ENCODE measurements at places on chromosomes 11 and 22.

- no peak for DNase-seq
Measured at GRCh38 chr11:19326499-19326898, 85.8 kb upstream of the E2F8 start.

GRCh38 chr11:23711981-23712380, 784.9 kb upstream of the LUZP2 start:
- DNase-seq = no peak

DNA sequence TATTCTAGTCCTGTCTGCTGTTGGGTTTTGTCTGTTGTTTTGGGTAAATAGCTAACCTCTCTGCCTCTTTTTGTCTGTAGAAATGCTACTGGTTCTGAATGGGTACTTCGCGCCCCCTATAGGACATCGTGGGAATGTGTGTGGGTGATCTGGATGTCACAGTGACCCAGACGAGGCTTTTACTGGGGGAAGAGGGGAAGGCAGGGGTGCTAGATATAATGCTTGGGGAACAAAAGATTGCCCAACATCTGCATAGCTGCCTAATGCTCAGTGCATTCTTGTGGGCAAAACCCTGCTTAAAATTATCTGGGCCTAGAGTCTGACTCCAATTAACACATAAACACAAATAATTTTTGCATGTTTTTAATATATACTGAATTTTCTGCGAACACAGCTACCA, 57.7 kb downstream of the BMAL1 start:
- DNase-seq = no peak

GRCh38 chr22:42174062-42174461, 43.5 kb upstream of the CYP2D6 start:
- no peak for DNase-seq

DNA sequence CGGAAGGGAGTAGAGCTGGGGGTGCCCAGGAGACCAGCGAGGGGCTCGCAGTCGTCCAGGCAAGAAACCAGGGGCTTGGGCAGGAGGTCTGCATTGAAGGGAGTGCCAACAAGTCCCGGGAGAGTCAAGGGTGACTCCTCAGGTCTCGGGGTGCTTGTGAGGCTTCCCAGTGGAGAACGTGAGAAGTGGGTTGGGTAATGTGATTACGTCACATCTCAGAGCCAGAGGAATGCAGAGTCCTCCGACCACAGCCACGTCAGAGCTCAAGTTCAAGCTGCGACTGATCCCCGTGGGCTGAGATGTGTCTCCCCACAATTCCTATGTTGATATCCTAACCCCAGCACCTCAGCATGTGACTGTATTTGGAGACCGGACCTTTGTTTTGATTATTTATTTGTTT, 89.7 kb upstream of the SHANK2 start:
- DNase-seq = no peak

GRCh38 chr11:64633555-64634159, 42.6 kb downstream of the SLC22A12 start:
- DNase-seq = no peak

DNA sequence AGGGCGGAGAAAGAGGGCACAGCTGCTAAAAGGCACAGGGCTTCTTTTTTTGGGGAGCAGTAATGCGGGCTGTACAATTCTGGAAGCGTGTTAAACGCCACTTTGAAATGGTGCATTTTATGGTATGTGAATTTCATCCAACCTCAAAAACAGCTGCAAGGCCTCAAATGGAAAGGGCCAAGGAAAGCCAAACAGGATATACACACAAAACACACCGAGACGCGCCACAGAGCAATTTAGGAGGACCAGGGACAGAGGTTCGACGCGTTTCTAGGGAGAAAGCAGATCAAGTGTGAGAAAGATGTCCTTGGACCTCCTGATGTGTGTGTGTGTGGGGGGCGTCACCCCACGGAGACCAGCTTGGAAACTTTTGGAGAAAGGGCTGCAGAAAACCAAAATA, 31.1 kb downstream of the TSPAN4 start:
- no peak for DNase-seq

- DNase-seq = no peak
Measured at GRCh38 chr22:40258501-40258915, 80.8 kb downstream of the TNRC6B start.

DNA sequence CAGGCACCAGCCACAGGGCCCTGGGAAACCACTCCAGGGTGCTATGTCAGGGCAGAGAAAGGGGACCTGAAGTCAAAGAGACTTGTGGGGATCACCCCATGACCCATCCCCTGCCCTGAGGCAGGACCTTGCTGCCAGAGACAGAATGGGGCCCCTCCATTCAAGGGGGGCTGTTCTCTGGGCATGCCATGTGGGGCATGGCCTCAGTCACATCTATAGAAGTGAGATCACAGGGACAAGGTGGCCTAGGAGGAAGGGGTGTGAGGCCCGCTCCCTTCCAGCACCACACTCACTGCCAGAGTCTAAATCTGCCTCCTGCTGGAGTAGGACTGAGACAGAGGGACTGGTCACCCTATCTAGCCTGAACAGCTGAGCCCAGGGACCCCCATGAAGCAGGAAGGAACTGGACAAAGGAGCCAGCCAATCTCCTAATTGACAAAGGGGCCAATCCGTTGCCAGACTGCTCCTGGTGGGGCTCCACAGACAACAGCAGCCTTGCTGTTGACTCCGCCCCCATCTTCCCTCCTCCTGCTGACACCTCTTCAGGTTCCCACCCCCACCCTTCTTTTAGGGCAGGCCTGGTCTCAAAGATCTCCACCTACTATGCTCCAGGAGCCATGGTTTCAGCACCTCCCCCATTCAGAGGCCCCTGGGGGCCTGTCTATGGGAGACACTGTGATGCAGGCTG, 26.0 kb downstream of the NEAT1 start:
- DNase-seq = no peak

- DNase-seq = no peak
Measured at GRCh38 chr11:28123151-28123581, 15.0 kb downstream of the METTL15 start.

DNA sequence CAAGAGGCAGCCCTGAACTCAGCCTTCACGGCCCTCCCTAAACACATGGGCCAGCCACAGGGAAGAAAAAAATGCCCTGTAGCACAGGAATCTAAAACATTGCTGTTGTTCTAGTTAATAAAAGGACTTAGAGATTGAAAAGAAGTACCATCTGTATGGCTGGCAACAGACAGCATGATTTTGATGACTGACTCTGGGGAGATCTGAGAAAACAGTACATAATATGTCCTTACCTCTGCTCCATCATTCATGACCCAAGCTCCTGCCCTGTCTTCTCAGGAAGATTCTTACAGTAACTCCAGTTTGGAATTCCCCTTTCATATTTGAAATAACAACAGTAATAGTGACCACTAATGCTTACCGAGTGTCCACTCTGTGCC, 244.2 kb downstream of the ETS1 start:
- no peak for DNase-seq

- DNase-seq = no peak
Measured at GRCh38 chr11:20459865-20460264, 72.3 kb downstream of the PRMT3 start.

GRCh38 chr22:35604621-35605368, 12.3 kb downstream of the MB start:
- DNase-seq = no peak

DNA sequence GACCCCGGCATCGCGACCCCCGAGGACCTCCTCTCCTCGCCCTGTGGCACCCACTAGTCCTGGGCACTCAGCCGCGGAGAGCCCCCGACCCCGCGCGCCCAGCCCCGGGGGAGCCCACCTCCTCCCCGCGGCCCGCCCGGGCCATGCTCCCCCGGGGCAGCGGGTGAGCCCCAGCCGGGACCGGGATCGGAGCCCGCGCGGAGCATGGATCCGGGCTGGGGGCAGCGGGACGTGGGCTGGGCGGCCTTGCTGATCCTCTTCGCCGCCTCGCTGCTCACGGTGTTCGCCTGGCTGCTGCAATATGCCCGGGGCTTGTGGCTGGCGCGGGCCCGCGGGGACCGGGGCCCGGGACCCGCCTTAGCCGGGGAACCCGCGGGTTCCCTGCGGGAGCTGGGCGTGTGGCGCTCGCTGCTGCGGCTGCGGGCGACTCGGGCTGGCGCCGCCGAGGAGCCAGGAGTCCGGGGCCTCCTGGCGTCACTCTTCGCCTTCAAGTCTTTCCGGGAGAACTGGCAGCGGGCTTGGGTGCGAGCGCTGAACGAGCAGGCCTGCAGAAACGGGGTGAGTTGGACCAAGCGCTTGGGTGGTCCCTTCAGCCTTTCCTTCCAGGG, 498 bp downstream of the C2CD2L start:
- DNase-seq = no peak

- DNase-seq = no peak
Measured at GRCh38 chr22:48827268-48827846, 1000.3 kb downstream of the BRD1 start.

DNA sequence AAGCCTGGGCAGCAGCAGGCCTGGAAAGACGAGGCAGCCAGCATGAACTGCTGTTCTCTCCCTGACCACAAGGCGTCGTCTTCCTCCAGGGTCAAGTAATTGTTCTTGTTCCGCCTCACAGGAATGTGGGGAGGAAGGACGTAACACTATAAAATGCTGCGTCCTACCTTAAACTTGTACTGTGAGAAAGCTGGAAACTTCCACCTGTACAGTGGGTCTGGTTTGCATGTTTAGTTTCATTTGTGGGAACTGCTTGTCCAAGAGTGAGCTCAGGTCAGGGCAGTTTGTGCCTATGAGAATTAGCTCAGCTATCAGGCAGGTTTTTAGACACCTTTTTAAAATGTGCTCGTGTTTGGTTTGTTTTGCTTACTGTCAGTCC, 55.2 kb downstream of the PANX1 start:
- no peak for DNase-seq

DNA sequence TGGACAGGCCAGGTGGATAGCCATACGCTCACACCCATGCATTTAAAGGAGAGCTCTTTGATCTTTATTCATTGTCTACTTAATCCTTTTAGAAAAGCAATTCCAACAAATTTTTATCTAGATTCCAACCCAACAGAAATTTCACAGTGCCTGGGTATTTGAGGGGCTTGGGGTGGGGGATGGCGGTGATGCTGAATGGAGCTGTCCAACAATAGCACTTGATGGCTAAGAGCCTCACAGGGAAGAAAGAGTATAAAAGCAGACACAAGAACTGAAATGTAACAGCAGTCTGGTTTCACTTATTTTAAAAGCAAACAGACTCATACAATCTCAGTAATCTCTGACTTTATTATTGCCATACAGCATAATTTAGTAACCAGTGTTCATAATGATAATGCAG, 101.8 kb upstream of the SORL1-AS1 start:
- no peak for DNase-seq

DNA sequence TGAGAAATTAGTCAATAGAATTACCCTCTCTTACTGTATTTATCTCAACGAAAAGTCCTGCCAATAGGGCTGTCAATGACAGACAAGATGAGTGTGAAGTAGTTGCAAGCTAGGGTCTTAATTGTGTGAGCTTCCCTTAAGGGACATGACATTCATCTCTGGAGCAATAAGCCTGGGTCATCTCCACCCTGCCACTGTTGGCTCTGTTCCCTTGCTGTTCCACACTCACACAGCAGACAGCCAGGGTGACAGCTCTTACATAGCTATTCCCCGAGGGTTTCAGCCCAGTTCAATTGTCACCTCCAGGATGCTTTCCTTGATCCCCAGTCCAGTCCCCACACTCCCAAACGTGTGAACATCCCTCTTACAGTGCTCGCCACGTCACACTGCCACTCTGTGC, 215.0 kb downstream of the NXPE2 start:
- no peak for DNase-seq

DNA sequence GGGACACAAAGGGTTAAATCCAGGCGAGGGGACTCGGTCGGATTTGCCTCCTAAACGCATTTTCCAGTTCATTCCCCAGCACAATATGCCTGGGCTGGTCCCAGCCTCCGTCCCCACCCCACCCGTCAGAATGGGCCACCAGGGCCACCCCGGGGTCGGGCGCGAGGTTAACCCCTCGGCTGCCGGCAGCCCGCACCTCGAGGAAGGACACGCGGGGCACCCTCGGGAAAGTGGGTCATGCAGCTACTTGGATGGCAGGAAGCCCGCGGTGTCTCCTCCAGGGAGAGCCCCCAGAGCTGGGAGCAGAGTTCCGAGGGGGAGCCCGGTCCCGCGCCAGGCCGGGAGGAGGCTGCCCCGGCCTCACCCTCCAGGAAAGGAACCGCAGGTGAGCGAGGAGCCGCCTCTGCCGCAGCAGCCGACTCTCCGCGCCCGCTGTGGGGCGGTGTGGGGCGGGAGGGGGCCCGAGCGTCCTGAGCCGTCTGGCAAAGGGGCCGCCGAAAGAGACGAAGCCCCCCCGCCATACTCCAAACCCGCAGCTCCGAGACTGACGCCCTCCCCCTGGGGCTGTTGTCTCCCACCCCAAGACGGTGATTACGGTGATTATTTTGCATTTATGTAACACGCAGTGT, 1.4 kb downstream of the NECTIN1 start:
- no peak for DNase-seq

- DNase-seq = no peak
Measured at GRCh38 chr22:45805413-45805812, 133.8 kb downstream of the ATXN10 start.

GRCh38 chr22:44597616-44598015, 99.6 kb upstream of the RTL6 start:
- DNase-seq = no peak

GRCh38 chr11:127993788-127994187, 593.6 kb downstream of the ETS1 start:
- DNase-seq = no peak

DNA sequence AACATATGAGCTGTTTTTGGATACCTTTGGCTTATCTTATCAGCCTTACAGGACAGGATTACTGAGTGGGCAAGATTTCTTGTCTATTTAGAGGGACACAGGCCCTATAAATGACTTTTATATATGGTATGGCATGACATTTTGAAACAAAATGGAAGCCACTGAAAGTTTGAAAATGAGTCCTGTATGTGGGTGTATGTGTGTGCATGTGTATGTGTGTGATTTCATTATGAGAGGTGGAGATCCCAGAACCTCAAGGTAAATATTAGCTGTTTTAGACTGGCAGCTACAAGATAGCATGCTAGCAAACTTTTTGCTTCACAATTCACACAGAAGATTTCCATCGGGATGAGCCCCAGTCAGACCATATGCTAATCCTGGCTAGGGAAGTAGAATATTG, 970.5 kb upstream of the CCDC90B start:
- no peak for DNase-seq

- no peak for DNase-seq
Measured at GRCh38 chr11:113161711-113162591, 152.4 kb upstream of the TTC12 start.

GRCh38 chr11:73013021-73013420, 129.1 kb downstream of the FCHSD2 start:
- no peak for DNase-seq

DNA sequence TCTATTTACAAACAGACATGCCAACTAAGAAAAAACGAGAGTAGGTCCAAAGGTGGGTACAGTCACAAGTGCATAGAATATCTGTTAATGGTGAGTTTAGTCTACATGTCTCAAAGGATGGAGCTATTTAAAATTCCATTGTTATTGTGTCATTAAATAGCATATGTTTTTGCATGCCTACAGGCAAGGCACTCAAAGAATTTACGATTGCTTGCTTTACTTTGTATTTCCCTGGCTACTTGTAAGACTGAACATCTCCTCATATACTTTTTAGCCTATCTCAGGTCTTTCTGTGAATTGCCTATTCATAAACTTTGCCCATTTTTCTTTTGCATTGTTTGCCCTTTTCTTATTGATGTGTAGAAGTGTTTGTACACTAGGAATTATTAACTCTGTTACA, 39.7 kb downstream of the DEUP1 start:
- DNase-seq = no peak
